ENCODE measurements at places on chromosomes 4 and X.
A peak's percentile ranks its signal among the peaks of the same experiment; 100 is the strongest.

DNA sequence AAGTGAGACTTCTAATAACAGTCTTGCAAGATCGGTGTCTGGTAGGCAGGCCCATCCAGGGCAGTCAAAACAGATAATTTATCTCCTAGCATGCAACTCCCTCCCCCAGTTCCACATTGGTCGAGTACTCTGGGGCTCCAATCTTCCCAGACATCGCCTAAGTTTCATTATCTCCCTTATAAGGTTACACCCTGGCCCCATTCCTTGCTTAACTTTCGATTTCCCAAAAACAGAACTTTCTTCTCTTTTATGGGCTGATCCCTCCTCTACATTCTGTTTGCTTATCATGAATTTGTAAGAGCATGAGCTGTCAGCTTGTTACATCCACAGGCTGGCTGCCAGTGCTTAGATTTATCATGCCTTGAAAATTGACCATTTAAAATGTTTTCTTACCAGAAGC, 471.3 kb downstream of the TECRL start:
- DNase-seq: peak; percentile 46

DNA sequence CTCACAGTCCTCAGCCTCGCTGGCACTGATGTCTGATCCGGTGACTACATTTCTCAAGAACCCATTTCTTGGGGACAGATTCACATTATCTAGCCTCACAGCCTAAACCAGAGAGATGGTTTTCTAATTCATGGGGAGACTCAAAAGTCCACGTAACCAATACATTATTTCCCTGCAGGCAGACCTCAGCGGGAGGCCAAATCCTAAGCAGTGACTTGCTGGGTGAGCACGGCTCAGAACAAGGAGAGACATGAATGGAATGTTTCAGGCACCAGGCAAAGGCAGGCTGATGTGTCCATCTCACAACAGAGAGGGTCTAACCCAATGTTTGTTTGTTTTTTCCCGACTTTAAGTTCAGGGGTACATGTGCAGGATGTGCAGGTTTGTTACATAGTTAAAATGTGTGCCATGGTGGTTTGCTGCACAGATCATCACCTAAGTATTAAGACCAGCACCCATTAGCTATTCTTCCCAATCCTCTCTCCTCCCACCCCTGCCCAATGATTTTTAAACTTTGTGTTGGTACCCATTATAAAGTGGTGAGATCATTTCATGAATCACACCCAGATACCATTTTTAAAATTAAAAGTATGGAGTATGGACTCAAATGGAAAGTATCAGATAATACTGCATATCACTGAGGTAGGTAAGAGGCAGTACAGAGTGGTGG, 53.3 kb downstream of the SCD5 start:
- DNase-seq: no peak

DNA sequence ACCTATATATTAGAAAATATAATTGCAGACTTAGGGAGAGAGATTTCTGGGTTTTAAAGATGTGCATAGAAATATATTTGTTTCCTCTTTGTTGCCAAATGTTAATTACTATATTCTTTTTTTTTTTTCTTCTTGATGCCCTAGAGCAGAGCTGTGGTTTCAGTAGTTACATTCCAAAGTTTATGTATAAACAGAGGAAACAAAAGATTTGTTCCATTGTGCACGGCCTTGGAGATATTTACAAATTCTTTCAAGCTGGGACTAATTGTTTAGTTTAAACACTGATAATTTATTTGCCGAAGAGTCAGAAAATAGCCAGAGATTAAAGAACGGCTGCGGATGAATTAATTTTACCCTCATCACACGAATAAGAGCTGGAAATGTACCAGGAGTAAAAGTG, 85.1 kb downstream of the USP46 start:
- no peak for DNase-seq

- DNase-seq: no peak
These were observed 509.9 kb upstream of the POU3F4 start for GRCh38 chrX:82998163-82998562.

- DNase-seq: no peak
These were observed 45.6 kb upstream of the FAM9C start for GRCh38 chrX:13090027-13090338.

- DNase-seq: no peak
These were observed 220.1 kb downstream of the DCTD start for GRCh38 chr4:182697094-182697493.

DNA sequence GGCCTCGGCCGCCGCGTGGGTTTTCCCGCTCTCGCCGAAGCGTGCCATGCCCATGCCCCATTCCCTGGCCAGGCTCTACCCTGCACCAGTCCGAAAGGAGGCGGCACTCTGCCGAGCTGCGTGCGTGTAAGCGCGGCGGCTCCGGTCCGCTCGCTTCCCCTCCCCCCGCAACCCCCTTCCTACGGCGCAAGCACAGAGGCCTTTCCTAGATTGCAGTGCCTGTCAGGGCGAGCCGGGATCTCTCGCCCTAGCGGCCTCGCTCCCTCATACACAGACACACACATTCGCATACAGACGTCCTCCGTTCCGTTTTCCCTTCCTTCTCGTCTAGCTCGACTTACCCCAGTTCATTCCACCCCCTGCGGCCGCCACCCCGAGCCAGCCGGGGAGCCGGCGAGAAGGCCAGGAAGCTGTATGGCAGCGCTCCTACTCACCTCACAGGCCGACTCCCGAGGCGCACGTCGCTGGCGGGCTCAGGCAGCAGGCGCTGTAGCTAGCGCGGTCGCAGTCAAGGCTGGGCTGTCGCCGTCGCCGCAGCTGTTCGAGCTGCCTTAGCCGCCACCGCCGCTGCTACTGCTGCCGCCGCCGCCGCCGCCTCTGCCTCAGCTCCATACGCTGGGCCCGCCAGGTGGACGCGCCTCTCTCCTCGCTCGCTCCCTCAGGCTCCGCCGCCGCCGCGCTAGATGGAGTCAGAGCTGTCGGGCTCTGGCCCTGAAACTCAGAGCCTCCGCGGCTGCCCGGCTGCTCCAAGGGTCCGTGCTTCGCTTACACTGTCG, 615 bp downstream of the NEXMIF start:
- no peak for DNase-seq

DNA sequence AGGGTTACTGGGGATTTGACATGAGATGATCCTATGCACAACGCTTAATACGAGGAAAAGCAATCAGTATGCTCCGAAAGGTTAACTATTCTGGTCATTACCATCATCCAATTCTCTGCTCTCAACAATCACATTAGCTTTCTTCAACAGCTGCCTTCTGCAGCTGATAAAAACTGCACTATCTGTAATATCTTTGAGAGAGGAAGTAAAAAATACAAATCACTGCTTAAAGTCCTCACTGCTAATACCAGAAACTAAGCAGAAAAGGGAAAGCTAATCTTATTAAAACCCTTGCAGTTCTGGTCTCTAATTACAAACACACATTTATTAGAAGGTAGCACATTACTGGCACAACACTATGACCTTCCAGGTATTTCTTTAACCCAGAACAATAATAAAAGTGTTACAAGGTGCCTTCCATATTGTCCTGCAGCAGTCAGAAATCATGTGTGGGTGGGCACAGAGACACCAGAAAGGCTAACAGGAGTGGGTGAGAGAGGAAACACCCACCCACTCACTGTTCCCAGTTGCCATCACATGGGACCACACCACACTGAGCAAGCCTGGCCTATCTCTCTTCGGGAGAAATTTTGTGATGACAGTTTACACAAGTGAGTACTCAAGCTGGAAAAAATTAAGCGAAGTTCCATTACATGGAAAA, 71.0 kb downstream of the RELL1 start:
- no peak for DNase-seq

GRCh38 chrX:135308345-135308855, 880 bp upstream of the ETDC start:
- no peak for DNase-seq

- no peak for DNase-seq
These were observed 80.1 kb downstream of the ANKRD50 start for GRCh38 chr4:124632439-124632838.

GRCh38 chr4:3613967-3614730, 81.9 kb upstream of the LRPAP1 start:
- DNase-seq: no peak

DNA sequence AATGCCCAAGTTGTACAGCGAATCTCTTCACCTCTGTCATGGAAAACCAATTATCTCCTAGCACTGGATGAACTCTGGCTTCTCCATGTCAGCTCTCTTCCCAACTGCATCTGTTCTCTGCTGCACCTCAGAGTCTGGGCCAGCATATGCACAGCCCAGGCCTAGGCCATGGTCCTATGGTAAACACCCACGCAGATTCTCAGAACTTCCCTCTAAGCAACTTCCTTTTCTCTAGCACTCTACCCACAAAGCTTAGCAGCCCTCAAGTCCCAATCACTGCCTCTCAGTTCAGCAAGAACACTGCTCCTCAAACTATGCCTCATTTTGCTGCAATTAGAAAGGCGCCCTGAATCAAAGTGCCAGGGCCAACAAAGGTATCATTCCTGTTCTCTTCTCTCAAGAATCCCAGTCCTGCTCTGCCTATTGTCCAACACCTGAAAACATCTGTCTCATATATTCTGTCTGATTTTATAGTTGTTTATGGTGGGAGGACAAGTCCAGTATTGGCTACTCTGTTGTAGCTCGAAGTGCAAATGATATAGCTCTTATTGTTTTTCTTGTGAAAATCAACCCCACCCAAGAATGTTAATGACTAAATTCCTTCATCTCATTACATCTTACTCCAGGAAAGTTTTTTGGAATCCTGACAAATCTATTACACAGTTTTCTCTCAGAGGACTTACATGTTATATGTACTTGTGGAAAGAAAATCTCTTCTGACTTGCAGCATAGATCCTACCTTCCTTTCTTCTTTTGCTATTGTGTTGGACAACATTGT, 85.4 kb downstream of the DCHS2 start:
- DNase-seq: no peak

GRCh38 chr4:33477715-33478114, 2757.5 kb downstream of the PCDH7 start:
- no peak for DNase-seq

GRCh38 chrX:153793291-153793690, 884 bp downstream of the IDH3G start:
- no peak for DNase-seq

GRCh38 chrX:25858273-25858880, 279.8 kb upstream of the MAGEB18 start:
- no peak for DNase-seq

DNA sequence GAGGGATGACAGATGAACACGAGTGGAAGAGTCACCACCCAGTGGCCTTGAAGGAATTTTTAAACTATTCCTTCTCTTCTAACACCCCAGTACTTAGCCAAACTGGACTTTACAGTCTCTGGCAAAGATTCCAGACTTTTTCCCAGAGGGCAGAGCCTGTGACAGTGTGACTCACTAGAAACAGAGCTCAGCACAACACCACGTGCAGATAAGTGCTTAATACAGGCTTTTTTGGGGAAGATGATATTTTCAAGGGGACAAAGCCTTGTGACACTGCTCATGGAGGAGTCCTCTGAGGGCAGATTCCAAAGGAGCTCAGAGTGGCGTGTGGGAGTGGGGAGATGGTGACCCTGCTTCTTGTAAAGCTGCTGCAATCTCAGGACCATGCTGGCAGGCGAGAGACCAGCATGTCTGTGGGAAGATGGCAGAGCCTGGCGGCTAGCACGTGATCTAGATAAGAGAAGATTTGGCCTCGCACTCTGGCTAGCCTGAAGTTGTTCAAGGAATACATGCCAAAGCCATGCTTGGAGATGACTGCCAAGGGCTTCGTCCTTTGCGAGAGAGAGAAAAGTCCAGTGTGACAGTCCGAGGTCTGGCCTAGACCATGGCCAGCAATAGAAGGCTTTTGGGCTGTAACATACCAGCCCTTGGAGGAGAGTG, 2.4 kb downstream of the RAB33A start:
- no peak for DNase-seq

DNA sequence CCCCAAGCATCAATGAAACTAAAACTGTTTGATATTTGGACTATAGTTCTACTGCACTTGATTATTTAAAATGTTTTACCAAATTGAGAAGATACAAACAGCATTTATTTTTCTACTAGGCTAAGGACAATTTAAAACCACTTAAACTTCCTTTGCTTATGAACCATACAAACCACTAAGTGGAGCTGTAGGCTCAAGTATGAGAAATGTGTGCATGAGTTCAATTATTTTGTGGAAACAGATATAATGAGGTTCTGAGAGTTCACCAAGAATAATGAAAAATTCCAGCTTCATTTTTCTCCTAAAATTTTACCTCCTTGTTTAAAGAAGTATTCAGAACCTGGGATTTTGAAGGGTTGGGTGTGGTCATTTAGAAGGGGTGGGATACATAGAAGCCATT, 63.1 kb downstream of the SERPINA7 start:
- DNase-seq: no peak

DNA sequence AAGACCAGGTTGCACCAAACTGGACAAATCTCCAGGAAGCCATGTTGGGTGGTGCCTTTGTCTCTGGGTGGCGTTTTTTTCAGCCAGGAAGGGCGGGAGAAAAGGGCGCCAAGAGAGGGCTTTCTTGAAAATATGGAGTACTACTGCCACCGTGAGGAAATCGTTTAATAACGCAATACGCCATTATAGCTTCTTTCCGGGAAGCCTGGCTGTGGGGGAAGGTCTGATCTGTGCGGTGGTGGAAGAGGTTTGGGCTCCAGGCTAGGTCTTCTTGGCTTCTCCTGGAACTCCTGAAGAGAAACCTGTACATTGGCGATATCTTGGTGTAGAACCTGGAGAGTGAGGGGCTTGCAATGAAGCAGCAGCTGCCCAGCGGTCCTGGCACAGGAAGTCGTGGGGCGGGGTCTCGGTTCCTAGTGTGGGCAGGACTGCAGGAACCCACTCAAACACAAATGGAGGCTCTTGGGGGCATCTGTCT, 202.7 kb downstream of the OR13H1 start:
- no peak for DNase-seq

DNA sequence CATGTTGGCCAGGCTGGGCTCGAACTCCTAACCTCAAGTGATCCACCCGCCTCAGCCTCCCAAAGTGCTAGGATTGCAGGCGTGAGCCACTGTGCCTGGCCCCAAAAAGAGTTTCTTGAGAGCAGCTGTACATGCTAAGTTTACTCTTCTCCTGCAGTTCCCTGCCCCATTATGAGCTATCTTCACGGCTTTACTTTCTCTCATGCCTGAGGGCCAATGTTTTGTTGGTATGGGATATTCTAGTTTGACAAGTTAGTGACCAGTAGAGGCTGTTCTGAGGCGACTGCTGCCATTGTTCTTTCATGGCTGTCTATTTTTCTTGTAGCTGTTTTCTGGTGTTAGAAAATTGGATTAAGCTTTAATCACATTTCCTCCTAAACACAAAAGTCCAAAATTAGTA, 78.0 kb upstream of the STX18 start:
- DNase-seq: no peak
